Cardiac ventricle fibroblast (primary cell): ENCODE measurements at places on chromosomes 1 and 21. TPM values are rescaled to one million over a fixed set of nuclear protein-coding genes. Genes with fewer than 3 reads are reported as not detected.

The C1orf141 gene
- not detected in 2 replicates for total RNA-seq

The WNT3A gene
- not detected in 2 replicates for total RNA-seq

The TMEM79 gene
- 1.1 and 2.1 TPM in 2 replicates for total RNA-seq

The HRNR gene
- total RNA-seq: not detected in 2 replicates
